ENCODE measurements at places on chromosomes 4 and X. TPM values are rescaled to one million over a fixed set of nuclear protein-coding genes. Genes with fewer than 3 reads are reported as not detected.
A peak's percentile ranks its signal among the peaks of the same experiment; 100 is the strongest.

HMGN5 gene
- 32.0 TPM for polyA plus RNA-seq

- no peak for DNase-seq
Observed at GRCh38 chr4:71729856-71730255, 54.0 kb downstream of the GC start.

DNA sequence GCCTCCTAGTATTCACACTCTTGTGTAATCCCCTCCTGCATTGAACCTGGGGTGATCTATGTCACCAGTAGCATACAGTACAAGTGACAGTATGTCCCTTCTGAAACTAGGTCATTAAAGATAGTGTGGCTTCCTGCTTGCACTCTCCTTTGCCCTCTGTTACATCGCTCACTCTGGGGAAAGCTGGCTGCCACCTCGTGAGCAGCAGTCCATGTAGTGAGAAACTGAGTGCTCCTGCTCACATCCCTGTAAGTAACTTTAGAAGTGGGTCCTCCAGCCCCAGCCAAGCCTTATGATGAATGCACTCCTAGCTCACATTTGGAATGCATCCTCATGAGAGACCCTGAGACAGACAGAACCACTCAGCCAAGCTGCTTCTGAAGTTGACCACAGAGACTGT, 89.8 kb upstream of the TNIP3 start:
- peak; percentile 61 for DNase-seq

GRCh38 chr4:26753617-26754016, 107.0 kb upstream of the STIM2 start:
- DNase-seq: no peak

DNA sequence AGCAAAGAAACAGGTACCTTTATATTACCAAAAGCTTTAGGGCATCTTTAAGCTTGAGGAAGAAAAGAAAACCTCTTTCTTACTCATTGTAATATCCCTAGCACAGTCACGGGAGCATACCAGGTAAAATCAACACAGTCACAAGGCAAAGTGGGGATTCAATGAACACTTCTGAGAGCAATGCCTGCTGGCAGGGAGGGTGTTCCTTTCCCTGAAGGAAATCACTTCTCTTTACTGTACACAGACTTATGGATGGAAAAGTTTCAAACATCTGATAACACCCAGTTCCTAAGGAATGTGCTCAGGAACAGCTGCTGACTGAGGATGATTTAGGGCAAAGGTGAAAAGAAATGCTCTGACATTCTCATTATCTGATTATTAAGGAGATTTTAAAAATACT, 94.8 kb downstream of the MAML3 start:
- no peak for DNase-seq

GRCh38 chr4:144861471-144861870, 215.5 kb downstream of the HHIP start:
- no peak for DNase-seq
